ENCODE measurements at places on chromosomes 6 and 20.

DNA sequence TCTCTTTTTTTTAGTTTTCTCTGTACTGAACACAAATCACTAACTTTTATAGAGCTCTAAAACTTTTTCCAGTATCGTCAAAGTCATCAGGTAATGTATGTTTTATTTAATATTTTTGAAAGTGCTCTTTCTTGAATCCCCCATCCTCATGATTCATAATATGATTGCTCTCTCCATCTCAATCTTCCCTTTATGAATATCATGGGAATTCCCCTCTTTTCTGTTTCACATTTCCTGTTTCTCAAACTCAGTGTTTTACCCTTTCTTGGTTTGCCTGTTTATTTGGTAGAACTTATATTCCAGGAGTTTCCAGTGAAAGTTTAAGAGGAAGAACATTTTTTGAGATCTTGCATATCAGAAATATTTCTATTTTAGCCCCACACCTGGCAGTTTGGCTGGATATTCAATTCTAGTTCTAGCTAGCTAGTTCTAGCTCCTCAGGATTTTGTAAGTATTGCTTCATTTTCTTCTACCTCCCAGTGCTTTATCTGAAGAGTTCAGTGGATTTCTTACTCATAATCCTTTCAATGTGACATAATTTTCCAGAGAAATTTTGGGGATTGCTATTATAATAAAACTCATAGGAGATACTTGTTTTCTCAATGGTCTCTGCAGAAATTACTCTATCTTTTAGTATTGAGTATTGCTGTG is 6.1 kb upstream of the C6orf58 start:
- H3K4me3 ChIP-seq, result no peak overlapping the region
- peaks cover 9% of the 10 kb centered on the region for H3K4me1 ChIP-seq
- DNase-seq, result no peak
- no peak overlapping the region for H3K27ac ChIP-seq
- H3K27me3 ChIP-seq, result no peaks in the 10 kb centered on the region

- H3K27me3 ChIP-seq, result no peaks in the 10 kb centered on the region
- no peak for DNase-seq
- H3K4me1 ChIP-seq, result peaks cover 7% of the 10 kb centered on the region
- no peak overlapping the region for H3K27ac ChIP-seq
- H3K4me3 ChIP-seq, result no peak overlapping the region
Observed at GRCh38 chr6:134422426-134423231, 104.7 kb upstream of the SGK1 start.

DNA sequence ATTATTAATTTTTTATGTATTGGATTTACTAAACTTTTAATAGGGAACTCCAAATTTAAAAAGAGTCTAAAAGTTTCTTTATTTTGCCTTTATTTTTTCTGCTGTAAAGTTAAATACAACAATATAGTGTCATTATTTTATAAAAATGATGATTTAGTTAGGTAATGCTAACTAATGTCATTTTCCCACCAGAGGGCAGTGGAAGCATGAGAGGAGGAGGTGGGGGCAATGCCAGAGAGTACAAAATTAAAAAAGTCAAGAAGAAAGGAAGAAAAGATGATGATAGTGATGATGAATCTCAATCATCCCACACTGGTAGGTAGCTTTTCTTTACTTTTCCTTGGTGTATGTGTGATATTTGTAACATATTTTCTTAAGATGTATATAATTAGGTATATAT is 20.2 kb upstream of the FHL5 start:
- peak; percentile 30 for DNase-seq
- no peak overlapping the region for H3K4me3 ChIP-seq
- no peaks in the 10 kb centered on the region for H3K4me1 ChIP-seq
- H3K27ac ChIP-seq, result no peak overlapping the region
- peaks cover 44% of the 10 kb centered on the region for H3K36me3 ChIP-seq

DNA sequence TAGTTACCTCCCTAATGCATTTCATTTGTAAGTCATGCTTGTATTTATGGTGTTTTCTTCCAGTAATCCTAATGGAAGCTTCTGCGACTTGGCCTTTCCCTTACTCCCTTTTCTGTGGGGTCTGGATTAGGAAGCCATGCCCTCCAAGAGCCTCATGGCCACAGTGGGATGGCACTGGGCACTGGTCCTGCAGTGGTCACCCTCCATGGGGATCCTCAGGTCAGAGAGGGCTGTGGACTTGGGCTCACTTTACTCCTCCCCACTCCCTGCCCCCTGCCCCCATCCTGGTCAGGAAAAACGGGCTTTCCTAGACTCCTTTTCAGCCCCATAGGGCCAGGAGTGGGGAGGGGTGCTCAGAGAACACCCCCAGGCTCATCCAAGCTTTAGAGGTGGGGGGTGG is 49.9 kb downstream of the EBF4 start:
- H3K27me3 ChIP-seq, result peaks cover 16% of the 10 kb centered on the region
- peaks cover 32% of the 10 kb centered on the region for H3K4me1 ChIP-seq
- H3K4me3 ChIP-seq, result peak overlapping the region; percentile 26
- H3K27ac ChIP-seq, result peak overlapping the region; percentile 51

- H3K36me3 ChIP-seq, result peaks cover 56% of the 10 kb centered on the region
- H3K4me3 ChIP-seq, result no peak overlapping the region
- no peak for DNase-seq
- H3K27me3 ChIP-seq, result no peaks in the 10 kb centered on the region
- H3K4me1 ChIP-seq, result peaks cover 20% of the 10 kb centered on the region
Observed at GRCh38 chr6:12137480-12137879, 125.4 kb downstream of the HIVEP1 start.

GRCh38 chr6:37665304-37665703 is 32.4 kb downstream of the MDGA1 start:
- no peak overlapping the region for H3K4me3 ChIP-seq
- DNase-seq, result no peak
- peaks cover under 1% of the 10 kb centered on the region for H3K36me3 ChIP-seq
- H3K27me3 ChIP-seq, result peaks cover 23% of the 10 kb centered on the region
- H3K4me1 ChIP-seq, result no peaks in the 10 kb centered on the region
- no peak overlapping the region for H3K27ac ChIP-seq

GRCh38 chr20:43840382-43841070 is 74.1 kb upstream of the TOX2 start:
- peak; percentile 48 for DNase-seq
- no peak overlapping the region for H3K4me3 ChIP-seq
- peak overlapping the region; percentile 3 for H3K27ac ChIP-seq

GRCh38 chr20:11389186-11389585 is 528.5 kb upstream of the BTBD3 start:
- H3K27me3 ChIP-seq, result no peaks in the 10 kb centered on the region
- H3K4me3 ChIP-seq, result no peak overlapping the region
- H3K36me3 ChIP-seq, result no peaks in the 10 kb centered on the region
- no peak overlapping the region for H3K27ac ChIP-seq
- DNase-seq, result no peak

GRCh38 chr6:183668-184067 is 108.6 kb upstream of the DUSP22 start:
- H3K27me3 ChIP-seq, result no peaks in the 10 kb centered on the region
- H3K4me1 ChIP-seq, result peaks cover 29% of the 10 kb centered on the region
- no peak overlapping the region for H3K27ac ChIP-seq
- no peak overlapping the region for H3K4me3 ChIP-seq
- DNase-seq, result no peak
- H3K36me3 ChIP-seq, result no peaks in the 10 kb centered on the region

DNA sequence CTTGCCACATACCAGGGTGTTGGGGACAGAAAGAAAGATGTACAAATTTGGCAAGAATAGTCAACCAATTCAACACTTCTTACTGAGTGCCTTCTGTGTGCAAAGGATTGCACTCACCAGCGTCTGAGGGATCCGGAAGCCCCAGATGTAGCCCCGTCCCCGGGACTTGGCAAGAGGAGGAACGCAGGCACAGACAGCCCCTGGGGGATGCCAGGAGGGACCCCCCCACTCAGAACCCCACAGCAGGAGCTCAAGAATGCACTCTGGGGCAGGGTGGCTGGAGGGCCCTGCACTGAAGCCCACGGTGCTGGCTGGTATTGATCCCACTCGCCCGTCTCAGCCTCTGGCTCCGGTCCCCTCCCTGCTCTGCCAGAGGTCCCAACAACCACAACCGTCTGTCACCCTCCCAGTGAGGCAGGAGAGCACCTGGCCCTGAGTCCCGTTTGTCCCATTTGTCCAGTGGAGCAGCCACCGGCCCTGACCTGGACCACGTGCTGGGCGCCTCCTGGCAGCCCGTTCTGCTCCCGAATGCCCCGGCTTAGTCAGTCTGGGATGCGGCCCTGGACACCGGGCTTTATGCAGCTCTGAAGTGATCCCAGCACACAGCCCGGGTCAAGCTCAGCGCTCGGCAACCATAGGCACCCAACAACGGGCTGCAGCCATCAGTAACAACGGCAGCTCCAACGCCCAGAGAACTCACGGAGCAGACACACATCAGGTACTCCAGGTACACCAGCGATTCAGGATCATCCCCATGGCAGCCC is 128.7 kb downstream of the DLL1 start:
- H3K4me1 ChIP-seq, result peaks cover 6% of the 10 kb centered on the region
- no peak overlapping the region for H3K27ac ChIP-seq
- no peaks in the 10 kb centered on the region for H3K36me3 ChIP-seq
- H3K4me3 ChIP-seq, result no peak overlapping the region
- H3K27me3 ChIP-seq, result no peaks in the 10 kb centered on the region
- DNase-seq, result no peak

DNA sequence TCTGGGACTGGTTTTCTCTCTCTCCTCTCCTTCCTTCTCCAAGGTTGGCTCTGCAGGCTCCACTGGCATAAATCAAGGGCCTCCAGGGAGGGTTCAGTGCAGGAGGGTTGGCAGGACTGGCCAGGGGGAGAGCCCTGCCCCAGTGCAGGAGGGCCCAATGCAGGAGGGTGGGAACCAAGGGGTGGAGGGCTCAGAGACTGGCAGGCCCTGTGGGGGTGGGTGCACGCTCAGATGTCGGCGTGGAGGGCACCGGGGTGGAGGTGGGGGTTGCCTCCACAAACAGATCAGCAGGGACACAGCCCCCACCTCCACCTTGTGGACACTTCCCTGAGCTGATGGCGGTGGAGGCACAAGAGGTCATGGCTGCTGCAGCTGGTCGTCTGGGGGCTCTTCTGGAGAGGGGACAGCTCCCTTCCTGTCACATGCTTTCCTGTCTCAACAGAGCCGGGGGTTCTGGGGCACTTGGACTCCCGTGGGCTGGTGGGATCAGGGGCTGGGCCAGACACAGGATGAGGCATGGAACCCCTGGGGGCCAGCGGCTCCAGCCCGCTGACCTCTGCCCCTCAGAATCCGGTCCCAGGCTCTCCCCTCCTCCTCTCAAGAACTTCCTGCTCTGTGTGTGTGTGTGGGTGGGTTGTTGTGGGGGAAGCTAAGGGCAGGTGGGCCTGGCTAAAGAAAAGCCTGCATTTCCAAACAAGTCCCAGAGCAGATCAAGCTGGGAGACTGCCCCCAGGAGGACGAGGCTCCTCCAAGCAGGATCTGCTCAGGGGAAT is 2.7 kb upstream of the ABHD16B start:
- peaks cover 20% of the 10 kb centered on the region for H3K4me1 ChIP-seq
- peaks cover 10% of the 10 kb centered on the region for H3K36me3 ChIP-seq
- DNase-seq, result no peak
- H3K4me3 ChIP-seq, result no peak overlapping the region
- no peaks in the 10 kb centered on the region for H3K27me3 ChIP-seq
- no peak overlapping the region for H3K27ac ChIP-seq

DNA sequence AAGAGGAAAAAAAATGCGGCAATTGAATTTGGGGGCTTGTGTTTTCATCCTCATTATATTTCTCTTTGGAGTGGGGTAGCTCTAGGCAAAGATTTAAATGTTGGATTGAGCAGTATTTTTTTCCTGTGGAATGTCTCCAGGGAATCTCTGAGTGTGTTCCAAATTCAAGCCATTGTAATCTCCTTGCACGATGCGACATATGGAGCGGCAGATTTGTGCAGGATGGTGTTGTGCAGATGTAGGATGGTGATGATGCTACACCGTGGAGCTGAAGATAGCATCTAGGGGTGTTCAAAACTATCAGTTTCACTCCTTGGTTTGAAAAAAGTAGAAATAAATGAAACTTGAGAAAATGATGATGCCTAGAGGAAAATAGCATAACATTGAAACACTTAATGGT is 777.5 kb upstream of the EPHA7 start:
- no peak overlapping the region for H3K27ac ChIP-seq
- H3K4me1 ChIP-seq, result no peaks in the 10 kb centered on the region
- no peaks in the 10 kb centered on the region for H3K36me3 ChIP-seq

DNA sequence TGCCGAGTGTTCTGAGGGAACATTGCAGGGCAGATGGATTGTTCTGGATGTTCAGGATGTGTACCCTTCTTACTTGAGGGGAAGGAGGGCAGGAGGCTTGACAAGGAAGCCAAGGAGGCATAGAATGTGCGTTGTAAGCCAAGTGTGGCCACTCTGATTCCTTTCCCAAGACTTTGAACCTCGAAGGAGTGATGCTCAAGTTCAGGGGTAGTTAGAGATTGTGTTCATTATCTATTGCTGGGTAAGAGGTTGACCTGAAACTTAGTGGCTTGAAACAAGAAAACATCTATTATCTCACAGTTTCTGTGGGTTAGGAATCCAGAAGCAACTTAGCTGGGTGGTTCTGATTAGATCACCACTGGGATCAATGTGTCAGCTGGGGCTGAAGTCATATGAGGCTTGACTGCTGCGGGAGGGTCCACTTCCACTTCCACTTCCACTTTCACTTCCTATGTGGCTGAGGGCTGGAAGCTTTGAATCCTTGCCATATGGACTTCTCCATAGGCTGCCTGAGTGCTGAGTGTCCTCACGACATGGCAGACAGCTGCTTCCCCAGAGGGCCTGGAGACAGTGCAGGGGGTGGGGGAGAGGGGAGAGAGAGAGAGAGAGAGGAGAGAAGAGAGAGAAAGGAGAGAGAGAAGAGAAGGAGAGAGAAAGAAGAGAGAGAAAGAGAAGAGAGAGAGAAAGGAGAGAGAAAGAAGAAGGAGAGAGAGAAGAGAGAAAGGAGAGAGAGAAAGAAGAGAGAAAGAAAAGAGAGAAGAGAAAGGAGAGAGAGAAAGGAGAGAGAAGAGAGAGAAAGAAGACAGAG is 6.9 kb upstream of the CD40 start:
- no peak overlapping the region for H3K4me3 ChIP-seq
- H3K36me3 ChIP-seq, result no peaks in the 10 kb centered on the region
- peak; percentile 16 for DNase-seq
- peaks cover 46% of the 10 kb centered on the region for H3K27me3 ChIP-seq
- H3K4me1 ChIP-seq, result peaks cover 11% of the 10 kb centered on the region
- H3K27ac ChIP-seq, result no peak overlapping the region

DNA sequence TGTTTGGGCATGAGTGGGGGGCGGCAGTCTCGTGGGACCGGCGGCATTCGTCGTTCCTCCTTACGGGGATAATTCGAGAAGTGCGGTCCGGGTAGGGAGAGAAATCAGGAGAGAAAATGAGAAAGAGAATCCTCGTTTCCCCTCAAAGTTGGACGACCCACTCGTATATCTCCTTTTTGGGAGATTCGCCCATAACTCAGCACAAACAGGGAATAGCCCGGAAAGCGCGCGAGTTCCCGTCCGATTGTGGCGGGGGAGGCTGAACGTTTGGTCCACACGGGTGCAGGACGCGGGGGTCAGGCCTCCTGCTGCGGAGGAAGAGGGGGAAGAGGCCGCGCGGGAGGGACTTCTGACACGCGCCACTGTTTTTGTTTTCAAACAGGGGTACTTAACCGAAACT is 42.4 kb downstream of the POPDC3 start:
- H3K4me3 ChIP-seq, result peak overlapping the region; percentile 58
- H3K4me1 ChIP-seq, result peaks cover 10% of the 10 kb centered on the region
- H3K36me3 ChIP-seq, result no peaks in the 10 kb centered on the region
- H3K27me3 ChIP-seq, result peaks cover 79% of the 10 kb centered on the region
